ENCODE measurements at places on chromosomes 4 and X. TPM values are rescaled to one million over a fixed set of nuclear protein-coding genes. Genes with fewer than 3 reads are reported as not detected.

DNA sequence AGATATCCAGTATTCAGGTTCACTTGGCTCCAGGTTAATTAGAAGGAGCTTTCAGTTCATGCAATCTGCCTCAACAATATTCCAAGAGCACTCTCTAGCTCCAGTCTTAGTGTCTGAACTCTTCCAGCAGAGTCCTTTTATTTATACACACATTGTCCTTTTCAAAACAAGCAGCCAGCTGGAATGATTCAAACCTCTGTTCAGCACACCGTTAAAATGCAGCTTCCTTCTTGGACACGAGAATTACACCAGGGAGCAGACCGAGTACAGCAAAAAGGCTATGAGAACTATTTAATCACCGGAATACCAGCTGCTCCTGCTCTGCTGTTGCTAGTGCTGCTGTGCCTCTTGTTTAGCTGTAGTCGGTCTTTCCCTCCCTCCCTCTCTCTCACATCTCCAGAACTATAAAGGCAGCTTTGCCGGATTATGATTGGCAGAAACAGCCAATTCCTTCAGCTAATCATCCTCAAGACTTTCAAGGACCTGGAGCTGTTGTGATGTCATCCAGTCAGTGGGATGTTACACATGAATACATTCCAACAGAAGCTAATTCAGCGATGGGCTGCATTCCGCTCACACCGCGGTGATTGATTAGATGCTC is at the start of gene NDST4:
Gene NDST4, minus strand, starts transcription at position 115 of the 601 bp plus-strand sequence. CDS start 36,584 bp downstream, outside the sequence.
- DNase-seq = no peak
- no peak within 1 kb of the TSS for H3K27ac ChIP-seq
- no peak within 1 kb of the TSS for H3K4me3 ChIP-seq
- H3K27me3 ChIP-seq = no peaks in the 10 kb centered on the region
- H3K4me1 ChIP-seq = no peaks in the 10 kb centered on the region
- H3K36me3 ChIP-seq = no peaks in the 10 kb centered on the region

Gene NDNF
- 52.4 TPM for total RNA-seq

- H3K4me3 ChIP-seq = no peak overlapping the region
- peaks cover 19% of the 10 kb centered on the region for H3K4me1 ChIP-seq
- no peak for DNase-seq
- H3K27ac ChIP-seq = no peak overlapping the region
- no peaks in the 10 kb centered on the region for H3K36me3 ChIP-seq
Observed at GRCh38 chr4:113675731-113676697, 85.5 kb downstream of the CAMK2D start.

- peaks cover 5% of the 10 kb centered on the region for H3K36me3 ChIP-seq
- no peak for DNase-seq
- H3K27ac ChIP-seq = no peak overlapping the region
- no peaks in the 10 kb centered on the region for H3K4me1 ChIP-seq
- no peak overlapping the region for H3K4me3 ChIP-seq
Observed at GRCh38 chr4:137524725-137525369, 7.4 kb downstream of the PCDH18 start.

GRCh38 chr4:96566755-96567154 is 726.9 kb downstream of the PDHA2 start:
- H3K27ac ChIP-seq = no peak overlapping the region
- no peak overlapping the region for H3K4me3 ChIP-seq
- H3K4me1 ChIP-seq = no peaks in the 10 kb centered on the region
- no peak for DNase-seq
- no peaks in the 10 kb centered on the region for H3K27me3 ChIP-seq

DNA sequence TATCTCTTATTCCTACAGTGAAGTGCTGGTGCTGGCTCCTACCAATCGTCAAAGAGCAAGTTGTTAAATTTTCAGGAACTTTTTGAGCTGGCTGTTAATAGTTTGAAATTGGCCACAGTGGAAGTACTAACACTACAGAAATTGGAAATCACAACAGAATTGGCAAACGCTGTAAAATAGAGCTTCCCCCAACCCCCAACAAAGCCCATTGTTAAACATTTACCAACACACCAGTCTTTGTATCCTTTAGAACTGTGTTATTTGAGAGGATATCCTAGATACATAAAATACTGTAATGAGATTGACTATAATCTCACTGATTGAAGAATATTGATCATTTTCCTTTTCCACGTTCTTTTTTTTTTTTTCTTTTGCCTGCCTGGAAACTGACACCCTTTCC is 37.4 kb downstream of the FAM241A start:
- DNase-seq = no peak
- no peak overlapping the region for H3K4me3 ChIP-seq
- H3K27ac ChIP-seq = no peak overlapping the region

All from upper lobe of left lung (tissue), 6 donors.